ENCODE measurements at places on chromosomes 6 and 20.

GRCh38 chr6:13838616-13839015 lies 24.3 kb upstream of the MCUR1 start:
- no peak for DNase-seq

GRCh38 chr6:137489046-137490005 lies 4.9 kb downstream of the OLIG3 start:
- no peak for DNase-seq

DNA sequence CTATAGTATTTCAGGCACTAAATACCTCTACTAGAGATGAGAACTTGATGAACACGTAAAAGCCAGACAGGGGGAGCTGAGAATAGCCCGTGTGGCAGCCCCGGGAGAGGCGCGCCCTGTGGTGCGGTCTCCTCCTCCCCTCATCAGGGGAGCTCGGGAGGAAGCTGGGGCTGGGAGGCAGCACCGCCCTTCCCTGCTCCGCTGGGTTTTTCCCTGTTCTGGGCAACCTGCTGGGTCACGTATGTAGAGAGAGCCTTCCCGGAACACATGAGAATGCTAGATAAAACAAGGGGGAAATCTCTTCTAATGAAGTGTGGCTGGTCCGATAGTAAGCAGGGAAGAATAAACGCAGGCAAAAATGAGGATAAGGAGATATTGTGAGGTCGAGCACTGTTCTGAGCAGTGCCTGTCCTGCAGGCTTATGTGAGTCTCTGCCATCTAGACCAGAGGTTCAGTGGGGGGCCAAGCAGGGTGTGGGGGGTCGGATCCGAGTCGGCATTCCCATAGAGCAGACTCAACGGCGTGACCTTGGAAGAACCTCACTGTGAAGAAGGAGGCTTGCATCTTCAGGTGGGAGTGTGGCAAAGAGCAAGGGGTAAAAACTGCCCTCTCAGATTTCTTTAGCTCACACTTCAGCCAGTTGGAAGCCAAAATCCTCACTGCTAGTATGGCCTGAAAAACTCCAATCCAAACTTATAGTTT lies 13.4 kb upstream of the RPS6KA2 start:
- DNase-seq: no peak

GRCh38 chr6:53066874-53067706 lies 1.9 kb downstream of the FBXO9 start:
- no peak for DNase-seq

GRCh38 chr20:48831718-48832404 lies 4.1 kb upstream of the PREX1 start:
- DNase-seq: no peak

GRCh38 chr6:113772961-113773360 lies 84.2 kb upstream of the MARCKS start:
- DNase-seq: no peak

DNA sequence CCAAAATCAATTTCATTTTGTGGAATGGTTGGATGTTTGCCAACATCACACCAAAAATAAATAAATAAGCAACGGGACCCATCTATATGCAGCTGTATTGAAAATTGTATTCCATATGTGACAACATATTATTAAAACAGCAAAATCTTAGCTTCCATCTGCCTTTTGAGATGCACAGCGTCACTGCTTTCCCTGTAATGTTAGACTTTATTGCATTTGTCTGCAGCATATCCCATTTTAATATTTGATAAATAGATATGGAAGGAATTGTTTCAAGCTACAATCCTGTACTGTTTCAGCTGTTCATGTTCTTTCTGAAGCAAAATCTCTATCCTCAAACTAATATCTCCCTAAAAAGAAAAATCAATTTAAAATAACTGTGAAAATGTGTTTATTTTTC lies 509.1 kb downstream of the PKHD1 start:
- no peak for DNase-seq

GRCh38 chr6:87636315-87636714 lies 46.4 kb downstream of the ORC3 start:
- no peak for DNase-seq

DNA sequence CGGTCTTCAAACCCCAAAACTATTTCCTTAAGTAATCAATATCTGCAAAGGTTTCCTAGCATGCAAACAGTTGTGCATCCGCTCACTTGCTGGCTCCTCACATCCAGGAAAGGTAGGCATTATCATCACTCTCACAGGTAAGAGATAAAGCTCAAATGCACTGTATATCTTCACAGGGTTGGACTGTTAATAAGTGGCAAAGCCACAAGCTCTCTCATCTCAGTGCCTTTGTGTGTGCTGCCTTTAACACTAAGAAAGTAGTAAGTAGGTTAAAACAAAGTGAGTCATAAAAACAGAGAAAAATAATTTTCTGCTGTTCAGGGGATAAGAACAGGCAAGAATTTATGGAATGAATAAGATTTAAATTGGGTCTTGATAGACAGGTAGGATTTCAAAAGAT lies 21.3 kb downstream of the MAN1A1 start:
- no peak for DNase-seq

GRCh38 chr20:62214067-62214466 lies 6.0 kb downstream of the HRH3 start:
- no peak for DNase-seq

- no peak for DNase-seq
Measured at GRCh38 chr20:49287555-49288249, 9.8 kb upstream of the ZNFX1 start.

DNA sequence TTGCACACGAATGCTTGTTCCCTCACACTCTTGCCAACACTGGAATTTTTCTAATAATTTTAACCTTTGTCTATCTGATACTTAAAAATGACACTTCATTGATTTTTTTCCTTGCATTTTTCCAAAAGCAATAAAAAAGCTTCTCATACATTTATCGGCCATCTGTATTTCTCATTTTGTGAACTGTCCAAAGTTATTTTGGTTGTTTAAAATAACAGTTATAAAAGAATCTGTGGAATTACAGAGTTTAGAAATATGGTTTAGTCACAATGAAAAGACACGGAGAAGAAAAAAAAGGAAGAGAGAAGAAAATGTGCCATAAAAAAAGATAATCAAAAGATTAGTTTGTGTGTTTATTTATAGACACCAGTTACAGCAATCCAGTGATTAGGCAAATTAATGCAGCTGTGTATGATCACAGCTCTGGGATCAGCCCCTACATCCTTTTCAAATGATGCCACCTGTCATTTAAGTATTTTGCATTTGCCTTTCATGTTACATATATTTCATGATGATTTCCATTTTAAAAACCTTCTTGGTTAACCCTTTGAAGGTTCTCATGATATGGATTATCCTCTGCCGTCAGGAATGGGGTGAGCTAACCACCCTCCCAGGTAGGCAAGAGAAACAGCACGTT lies 171.7 kb downstream of the BACH2 start:
- DNase-seq: no peak

- DNase-seq: no peak
Measured at GRCh38 chr20:1800777-1801176, 94.4 kb upstream of the SIRPA start.

GRCh38 chr6:125835221-125835744 lies 44.5 kb downstream of the NCOA7 start:
- DNase-seq: no peak

- no peak for DNase-seq
Measured at GRCh38 chr6:126170978-126171382, 168.9 kb upstream of the CENPW start.

DNA sequence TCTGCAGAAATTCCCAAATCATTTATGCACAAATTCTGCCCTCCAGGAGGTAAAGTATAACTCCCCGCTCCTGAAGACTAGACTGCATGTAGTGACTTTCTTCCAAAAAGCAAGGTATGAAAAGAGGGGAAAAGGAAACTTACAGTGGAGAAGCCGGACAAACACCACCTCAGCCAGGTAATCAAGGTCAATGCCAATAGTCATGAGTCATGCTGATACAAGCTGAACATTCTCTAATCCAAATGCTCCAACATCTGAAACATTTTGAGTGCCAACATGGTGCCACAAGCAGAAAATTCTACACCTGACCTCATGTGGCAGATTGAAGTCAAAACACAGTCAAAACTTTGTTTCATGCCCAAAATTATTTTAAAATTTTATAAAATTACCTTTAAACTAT lies 165.6 kb downstream of the FOXA2 start:
- no peak for DNase-seq

DNA sequence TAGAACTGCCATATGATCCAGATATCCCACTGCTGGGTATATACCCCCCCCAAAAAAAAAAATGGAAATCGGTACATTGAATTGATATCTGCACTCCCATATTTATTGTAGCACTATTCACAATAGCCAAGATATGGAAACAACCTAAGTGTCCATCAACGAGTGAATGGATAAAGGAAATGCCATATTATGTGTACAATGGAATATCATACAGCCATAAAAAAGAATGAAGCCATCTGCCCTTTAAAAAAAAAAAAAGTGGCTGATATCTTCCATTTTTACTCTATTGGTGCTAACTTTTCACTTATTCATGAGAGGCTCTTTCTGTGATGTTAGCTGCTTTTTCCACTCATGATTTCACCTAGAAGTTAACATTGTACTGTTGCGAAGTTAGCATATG lies 156.5 kb downstream of the REV3L start:
- DNase-seq: no peak

GRCh38 chr20:52039790-52040189 lies 151.8 kb downstream of the ZFP64 start:
- no peak for DNase-seq

DNA sequence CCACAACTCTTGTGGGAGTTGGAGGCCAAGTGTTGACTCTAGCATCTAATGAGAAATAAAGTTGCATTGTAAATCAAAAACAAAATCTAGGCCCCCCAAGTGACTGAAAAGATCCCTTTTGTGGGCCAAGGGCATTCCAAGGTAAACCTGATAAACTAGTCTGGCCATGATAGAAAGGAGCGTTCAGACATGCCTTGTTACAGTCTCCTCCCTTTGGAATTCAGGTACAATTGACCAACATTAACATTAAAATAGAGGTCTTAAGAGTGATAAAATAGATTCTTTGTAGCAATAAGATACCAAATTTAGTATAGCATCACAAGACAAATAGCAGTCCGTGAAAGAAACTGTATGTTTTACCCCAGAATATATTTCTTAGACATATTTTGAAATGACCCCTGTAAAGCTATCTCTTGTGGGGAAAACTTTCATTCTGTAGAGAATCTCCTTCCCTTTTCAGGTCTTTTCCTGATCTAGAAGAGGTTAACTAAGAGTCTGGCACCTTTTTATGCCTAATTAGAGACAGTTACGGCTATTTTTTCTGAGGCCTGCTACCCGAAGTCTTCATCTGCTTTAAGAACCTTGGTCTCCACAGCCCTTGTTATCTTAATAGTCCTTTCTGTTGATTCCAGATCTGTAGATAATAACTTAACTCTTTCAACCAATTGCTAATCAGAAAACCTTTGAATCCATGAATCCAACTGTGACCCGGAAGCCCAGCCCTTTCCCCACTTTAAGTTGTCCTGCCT lies 495.4 kb upstream of the MMS22L start:
- no peak for DNase-seq

- no peak for DNase-seq
Measured at GRCh38 chr6:112163295-112164257, 76.2 kb downstream of the FAM229B start.

DNA sequence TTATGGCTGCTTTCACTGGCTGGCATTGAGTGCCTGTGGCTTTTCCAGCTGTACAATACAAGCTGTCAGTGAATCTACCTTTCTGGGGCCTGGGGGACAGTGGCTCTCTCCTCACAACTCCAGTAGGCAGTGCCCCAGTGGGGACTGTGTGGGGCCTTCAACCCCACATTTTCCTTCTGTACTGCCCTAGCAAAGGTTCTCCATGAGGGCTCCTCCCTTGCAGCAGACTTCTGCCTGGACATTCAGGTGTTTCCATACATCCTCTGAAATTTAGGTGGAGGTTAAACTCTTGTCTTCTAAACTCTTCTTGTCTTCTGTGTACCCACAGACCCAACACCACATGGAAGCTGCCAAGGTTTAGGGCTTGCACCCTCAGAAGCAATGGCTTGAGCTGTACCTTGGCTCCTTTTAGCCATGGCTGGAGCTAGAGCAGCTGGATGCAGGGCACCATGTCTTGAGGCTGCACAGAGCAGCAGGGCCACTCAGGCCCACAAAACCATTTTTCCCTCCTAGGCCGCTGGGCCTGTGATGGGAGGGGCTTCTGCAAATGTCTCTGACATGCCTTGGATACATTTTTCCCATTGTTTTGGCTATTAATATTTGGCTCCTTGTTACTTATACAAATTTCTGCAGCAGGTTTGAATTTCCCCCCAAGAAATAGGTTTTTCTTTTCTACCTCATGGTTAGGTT lies 9.6 kb downstream of the PEX7 start:
- DNase-seq: no peak

DNA sequence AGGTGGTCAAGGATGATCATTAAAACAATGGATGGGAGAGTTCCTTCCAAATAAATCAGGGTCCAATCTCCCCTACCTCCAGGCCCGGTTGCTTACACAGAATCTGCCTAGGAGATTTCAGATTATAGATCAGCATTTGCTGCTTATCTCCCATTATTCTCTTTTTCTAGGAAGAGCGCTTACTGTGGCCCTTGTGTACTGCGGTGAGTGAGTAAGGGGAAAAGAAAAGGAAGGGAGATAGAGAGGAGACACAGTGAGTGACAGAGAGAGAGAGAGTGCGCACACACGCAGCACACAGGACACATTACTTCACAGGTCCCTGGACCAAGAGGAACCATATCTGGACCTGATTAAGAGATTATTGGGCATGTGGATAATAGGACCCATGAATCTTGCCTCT lies 6.2 kb downstream of the LATS1 start:
- no peak for DNase-seq

GRCh38 chr6:83221889-83222479 lies 28.8 kb downstream of the RWDD2A start:
- no peak for DNase-seq

GRCh38 chr6:73932866-73933265 lies 236.9 kb downstream of the CD109 start:
- DNase-seq: no peak

GRCh38 chr20:6012179-6012578 lies 41.7 kb downstream of the LRRN4 start:
- no peak for DNase-seq

- DNase-seq: no peak
Measured at GRCh38 chr6:40308533-40309306, 278.4 kb downstream of the LRFN2 start.

DNA sequence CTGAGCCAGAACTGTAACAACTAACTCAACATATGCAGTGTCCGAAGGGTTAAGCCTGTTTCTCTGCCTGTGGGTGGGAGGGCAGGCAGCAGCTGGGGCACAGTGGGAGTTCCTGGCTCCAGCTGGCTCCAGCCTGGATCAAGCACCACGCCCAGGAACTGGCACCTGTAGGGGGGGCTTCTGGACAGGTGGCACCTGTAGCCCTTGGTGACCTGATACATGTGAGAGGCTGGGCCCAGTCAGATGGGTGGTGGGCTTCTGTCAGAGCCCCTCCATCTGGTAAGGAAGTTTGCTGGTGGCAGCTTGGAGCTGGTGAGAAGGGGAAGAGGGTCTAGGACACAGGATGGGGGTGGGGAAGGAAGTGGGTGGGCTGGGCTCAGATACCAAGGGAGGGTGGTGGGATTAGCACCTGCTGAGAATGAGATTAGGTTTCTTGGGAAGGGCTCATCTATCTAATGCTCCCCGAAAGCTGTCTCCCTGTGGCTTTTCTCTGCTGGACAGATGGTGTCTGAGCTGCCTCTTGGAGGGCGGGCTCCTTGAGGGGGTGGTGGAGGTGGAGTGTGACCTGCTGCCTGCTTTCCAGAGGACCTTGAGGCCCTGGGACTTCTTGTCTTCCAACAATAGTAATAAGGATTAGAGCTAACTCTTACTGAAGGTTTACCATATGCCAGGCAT lies 28.5 kb downstream of the BCL2L1 start:
- no peak for DNase-seq

GRCh38 chr6:158607411-158608170 lies 37.0 kb downstream of the DYNLT1 start:
- DNase-seq: no peak

- no peak for DNase-seq
Measured at GRCh38 chr6:142551274-142551811, 249.5 kb downstream of the ADGRG6 start.
